ENCODE measurements at places on chromosomes 5 and 9.

DNA sequence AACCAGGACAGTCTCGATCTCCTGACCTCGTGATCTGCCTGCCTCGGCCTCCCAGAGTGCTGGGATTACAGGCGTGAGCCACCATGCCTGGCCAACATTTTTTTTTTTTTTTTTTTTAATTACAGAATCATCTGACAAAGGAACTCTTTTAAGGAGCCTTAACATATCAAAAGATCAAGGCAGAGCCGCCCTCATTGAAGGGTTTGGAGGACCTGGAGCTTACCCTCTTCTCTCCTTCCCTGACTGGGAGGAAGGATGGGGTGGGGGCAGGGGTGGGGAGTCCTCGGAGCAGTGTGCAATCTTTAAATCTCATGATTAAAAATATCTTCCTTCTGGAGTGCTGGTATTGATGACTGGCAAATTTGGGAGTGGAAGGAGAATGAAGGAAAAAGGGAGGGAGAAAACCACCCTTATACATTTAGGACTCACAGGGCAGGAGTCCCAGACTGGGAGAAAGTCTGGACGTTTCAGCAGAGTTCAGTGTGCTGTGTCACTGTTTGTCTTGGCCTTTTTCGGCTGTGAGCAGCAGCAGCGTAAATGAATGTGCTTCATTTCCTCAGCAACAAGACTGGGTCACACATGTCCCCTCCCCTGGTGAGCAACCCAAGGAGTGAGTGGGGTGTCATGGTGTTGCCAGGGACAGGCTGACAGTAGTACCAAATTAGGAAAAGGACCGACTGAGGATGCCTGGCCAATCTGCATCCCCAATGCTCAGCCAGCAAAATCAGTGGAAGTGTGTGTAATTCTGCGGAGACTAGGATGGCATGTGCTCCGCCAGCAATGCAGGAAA, 115.3 kb upstream of the BNC2 start:
- no peak for DNase-seq

GRCh38 chr5:141477044-141477575, 1.3 kb downstream of the PCDHGC3 start:
- DNase-seq: no peak

- peak; percentile 91 for DNase-seq
These were observed 134.1 kb downstream of the NUDT12 start for GRCh38 chr5:103428411-103428871.

GRCh38 chr9:136556166-136556565, 10.3 kb upstream of the NOTCH1 start:
- DNase-seq: no peak

- DNase-seq: no peak
These were observed 72.0 kb downstream of the PRKACG start for GRCh38 chr9:68941780-68942459.

Measured in COR-L47 (cell line).